Inflammatory macrophage treated with lipopolysaccharide for 4 hours (primary cell): ENCODE measurements at places on chromosomes 3 and 15.
A peak's percentile ranks its signal among the peaks of the same experiment; 100 is the strongest.

DNA sequence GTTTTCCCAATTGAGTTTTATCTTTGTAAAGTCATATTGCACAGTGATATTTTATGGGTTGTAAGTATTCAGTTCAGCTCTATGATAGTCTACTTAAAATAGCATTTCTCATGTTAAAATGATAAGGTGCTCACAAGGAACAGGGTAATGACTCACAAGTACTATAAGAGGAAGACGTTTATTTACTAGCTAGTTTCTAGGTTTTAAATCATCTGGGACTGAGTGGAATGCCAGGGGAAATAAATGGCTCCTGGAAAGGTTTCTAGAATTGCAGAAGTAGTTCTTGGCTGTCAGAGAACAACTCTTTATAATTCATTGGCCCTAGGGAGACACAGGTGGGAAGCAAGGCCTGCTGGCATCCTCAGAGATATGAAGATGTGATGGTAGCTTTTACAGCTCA is 112.8 kb downstream of the CHDH start:
- no peak for DNase-seq

GRCh38 chr3:179146911-179147513 is 1.1 kb upstream of the PIK3CA start:
- peak; percentile 75 for DNase-seq

GRCh38 chr3:33105341-33105948 is 8.4 kb upstream of the CRTAP start:
- DNase-seq: no peak

GRCh38 chr3:98877132-98877531 is 24.4 kb downstream of the DCBLD2 start:
- no peak for DNase-seq

DNA sequence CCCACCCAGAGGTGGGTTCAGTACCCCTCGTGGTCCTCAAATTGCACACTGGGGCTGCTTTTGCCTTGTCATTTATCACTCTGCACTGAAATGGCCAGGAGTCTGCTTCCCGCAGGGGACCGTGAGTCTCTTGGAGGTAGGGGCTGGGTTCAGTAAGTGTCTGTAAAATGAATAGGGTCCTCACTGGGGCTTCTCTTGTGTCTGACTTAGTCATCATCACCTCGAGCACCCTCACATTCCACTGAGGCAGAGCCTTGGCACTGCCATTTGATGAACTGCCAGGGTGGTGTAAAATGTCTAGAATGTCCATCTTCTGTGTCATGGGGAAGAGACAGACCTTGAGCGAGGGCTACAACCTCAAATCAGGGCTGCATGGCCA is 61.0 kb upstream of the RYK start:
- DNase-seq: no peak

DNA sequence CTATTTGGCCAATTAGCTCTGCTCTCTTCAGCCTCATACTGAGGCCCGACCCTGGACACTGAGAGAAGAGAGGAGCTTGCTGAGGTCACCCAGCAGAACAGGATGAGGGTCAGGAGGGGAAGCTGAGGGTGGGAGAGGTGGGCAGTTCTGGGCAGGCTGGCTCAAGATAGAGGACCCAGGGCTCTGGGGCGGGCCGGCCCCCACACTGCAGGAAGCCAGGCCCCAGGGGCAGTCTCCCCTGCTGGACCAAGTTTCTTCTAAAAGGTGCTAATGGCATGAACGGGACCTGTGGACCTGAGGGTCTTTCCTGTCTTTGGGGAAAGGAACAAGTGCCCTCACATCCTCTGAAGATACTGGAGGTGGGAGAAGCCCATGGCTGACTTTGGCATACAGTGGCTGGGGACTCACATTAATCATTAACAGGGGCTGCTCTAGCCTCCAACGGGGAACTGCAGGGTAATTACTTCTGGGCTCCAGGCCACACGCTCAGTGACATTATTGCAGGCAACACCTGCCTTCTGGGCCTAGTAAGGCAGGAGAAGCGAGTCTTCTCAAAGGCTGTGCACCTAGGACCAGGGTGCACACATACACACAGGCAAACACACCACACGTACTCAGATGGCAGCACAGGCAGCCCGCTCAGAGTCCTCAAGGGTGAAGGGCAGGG is 10.6 kb downstream of the HCN4 start:
- DNase-seq: no peak

GRCh38 chr15:48962662-48963523 is 826 bp downstream of the SHC4 start:
- DNase-seq: no peak

GRCh38 chr3:98343647-98344507 is 9.8 kb upstream of the OR5K4 start:
- DNase-seq: peak; percentile 65

DNA sequence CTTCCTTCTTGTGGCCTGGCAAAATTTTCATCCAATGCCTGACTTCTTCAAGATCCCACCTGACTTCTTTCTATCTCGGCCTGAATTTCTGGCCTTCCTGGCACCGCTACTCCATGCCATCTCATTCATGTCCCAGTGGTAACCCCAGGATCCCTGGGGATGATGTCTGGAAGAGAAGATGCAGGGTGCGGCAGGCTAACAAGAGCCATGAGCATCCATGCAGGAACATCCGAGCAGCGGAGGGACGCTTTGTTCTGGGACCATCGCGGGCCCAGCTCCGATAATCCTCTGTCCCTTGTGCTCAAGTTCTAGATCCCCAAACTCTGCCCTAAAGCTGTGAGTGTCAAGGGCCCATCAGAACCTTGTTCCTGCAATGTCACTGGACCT is 10.9 kb downstream of the MYL3 start:
- no peak for DNase-seq

DNA sequence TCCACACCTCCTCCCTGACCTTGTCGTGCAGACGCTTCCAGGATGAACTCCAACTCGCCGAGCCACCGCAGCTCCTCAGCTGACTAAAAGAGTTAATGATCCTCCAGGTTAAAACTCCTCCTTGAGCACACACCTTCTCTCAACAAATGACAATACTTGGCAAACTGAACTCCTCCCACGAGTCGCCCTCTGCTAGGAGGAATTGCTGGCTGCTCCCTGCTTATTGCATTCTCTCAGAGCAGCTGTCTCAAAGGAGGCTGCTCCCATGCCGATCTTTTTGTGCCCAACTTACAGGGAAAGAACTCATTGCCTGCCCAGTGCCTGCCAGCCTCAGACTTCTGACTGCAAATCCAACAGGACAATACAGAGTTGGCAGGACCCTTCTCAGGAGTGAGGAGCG is at the start of gene ATP13A4:
ATP13A4 (minus strand) TSS at position 85 of the 400 bp plus-strand sequence. CDS start 96 bp downstream, outside the sequence.
- no peak for DNase-seq

GRCh38 chr3:180478695-180479094 is 123.3 kb upstream of the TTC14 start:
- DNase-seq: no peak

DNA sequence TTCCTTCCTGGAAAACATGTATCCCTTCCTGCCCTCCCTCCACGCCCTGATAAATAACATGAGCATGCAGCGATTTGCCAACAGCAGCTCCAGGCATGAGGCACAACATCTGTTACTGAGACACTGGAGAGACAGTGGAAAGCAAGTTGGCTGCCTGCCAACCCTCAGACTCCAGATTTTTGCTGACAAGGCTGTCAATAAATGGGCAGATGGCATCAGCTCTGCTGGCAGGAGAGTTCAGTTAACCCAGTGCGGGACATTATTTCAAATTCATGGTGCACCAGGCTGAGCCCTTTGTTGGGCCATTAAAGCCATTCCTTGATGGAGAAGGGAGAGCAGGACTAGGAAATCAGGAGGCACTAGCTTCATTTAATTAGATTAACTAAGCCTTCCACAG is 293.3 kb downstream of the MEX3B start:
- DNase-seq: no peak

- DNase-seq: no peak
Measured at GRCh38 chr3:188352196-188352927, 198.4 kb downstream of the LPP start.

DNA sequence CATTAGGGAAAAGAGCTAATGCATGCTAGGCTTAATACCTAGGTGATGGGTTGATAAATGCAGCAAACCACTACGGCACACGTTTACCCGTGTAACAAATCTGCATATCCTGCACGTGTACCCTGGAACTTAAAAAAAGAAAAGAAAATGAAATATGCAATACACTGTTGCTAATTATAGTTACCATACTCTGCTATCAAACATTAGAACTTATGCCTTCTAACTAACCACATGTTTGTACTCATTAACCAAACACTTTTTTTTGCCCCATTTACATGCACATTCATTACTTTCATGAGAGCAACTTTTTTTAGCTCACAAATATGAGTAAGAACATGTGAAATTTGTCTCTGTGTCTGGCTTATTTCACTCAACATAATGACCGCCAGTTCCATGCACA is 253.1 kb downstream of the CGGBP1 start:
- DNase-seq: no peak

- DNase-seq: no peak
Measured at GRCh38 chr15:52397118-52397517, 101.5 kb upstream of the MYO5C start.

- no peak for DNase-seq
Measured at GRCh38 chr3:113560831-113561623, 28.7 kb downstream of the SIDT1 start.

- DNase-seq: no peak
Measured at GRCh38 chr3:61631108-61631769, 69.9 kb downstream of the PTPRG start.

DNA sequence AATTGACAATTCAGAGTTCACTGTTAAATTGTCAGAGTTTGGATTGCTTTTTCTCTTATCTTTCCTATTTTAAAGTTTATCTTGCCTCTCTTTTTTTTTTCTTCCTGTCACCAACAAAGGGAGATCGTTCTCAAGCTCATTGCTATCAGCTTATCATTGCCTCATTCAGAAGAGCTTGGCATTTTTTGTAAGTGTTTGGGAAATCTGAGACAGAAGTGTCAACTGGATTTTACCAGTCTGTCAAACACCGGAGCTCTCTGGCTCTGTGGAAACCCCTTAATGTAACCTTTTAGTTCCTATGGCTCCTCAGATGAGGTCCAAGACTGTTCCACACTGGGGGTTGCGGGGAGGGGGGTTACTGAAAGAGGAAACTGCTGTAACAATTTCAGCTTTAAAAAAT is 10.6 kb upstream of the TFG start:
- DNase-seq: no peak

- DNase-seq: no peak
Measured at GRCh38 chr15:42159381-42160015, 3.1 kb upstream of the PLA2G4F start.

GRCh38 chr3:112379020-112379690 is 46.2 kb downstream of the CD200 start:
- DNase-seq: peak; percentile 96

DNA sequence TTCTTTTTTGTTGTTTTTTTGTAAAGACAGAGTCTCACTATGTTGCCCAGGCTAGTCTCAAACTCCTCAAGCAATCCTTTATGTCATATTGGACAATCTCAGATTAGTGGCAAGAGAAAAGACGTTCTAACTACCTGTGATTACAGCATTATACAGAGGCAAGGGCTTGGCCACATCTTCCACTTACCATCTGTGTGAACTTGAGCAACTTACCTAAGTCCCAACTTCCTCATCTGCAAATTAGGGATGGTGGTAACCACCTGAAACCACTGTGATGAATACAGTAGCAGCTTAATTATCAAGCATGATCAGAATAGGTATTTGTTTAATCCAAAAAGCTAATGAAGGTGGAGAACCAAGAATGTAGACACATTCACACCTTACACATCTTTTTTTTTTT is 16.1 kb downstream of the LRRC2 start:
- no peak for DNase-seq

GRCh38 chr3:158769549-158769948 is 32.3 kb upstream of the MFSD1 start:
- no peak for DNase-seq

DNA sequence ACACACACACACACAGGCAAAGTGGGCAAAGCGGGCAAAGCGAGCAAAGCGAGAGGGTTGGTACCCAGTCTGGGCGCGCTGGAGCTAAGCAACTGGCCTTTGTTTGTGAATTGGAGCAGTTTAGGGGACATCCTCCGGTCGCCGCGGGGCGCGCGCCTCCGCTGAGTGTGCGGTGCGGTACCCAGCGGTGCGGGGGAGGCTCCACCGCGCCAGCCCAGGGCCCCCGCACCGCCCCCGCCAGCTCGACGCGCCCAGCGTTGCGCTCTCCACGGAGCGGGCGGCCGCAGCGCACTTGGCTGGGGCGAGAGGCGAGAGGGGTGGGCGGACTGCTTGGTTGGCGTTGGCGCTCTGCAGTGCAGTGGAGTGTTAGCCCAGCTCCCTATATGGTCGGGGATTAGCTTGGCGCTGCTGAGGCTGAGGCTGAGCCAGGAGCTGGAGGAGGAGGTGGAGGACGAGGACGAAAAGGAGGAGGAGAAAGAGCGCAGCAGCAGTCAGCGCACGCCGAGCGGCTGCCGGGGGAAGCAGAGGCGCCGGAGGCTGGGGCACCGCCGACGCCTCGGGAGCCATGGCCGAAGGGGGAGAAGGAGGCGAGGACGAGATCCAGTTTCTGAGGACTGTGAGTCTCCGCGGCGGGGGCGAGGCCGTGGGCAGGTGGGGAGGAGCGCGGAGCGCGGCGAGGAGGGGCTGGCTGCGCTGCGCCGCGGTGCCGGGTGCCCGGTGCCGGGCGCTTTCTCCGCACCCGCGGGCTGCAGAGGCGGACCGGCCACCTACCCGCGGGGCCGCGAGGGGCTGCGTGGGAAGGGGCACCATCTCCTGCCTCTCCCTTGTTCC is at the start of gene RYR3:
RYR3 (plus strand) TSS at position 487 of the 831 bp plus-strand sequence; CDS start at position 566, 79 bp downstream.
- DNase-seq: no peak

DNA sequence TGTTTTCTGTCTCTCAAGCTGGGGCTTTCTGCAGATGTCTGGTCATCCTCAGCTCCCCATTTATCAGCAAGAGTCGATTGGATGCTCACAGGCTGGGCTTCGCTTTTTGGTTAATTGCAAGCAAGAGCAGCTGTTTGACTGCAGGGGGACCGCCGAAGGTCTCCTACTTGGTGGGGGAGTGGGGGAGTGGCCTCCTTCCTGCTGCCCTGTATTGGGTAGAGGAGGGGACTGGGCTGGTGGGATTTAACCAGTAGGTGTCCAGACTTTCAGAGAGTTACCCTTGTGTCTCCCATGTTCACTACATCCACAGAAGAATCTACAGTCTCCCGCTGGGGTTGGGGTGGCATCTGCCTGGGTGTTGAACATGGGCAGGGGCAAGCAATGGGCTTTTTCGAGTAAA is 78.7 kb downstream of the PLXNA1 start:
- DNase-seq: no peak

DNA sequence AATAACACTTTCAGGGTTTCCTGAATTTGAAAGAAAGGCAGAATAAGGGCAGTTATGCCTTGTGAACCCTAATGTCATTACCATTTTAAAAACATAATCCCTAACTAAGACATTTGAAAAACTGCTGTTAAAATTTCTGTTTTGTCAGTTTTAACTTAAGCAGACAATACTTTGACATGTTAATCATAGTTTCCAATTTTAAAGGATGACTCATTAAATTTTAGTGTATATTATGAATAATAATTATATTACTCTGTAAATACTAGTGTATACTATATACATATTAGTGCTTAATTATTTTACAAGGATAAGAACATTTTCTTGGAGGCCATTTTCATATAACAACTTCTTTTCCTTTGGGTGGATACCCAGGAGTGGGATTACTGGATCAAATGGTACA is 553.1 kb upstream of the BCHE start:
- no peak for DNase-seq
